ENCODE measurements at places on chromosomes 6 and 20.

DNA sequence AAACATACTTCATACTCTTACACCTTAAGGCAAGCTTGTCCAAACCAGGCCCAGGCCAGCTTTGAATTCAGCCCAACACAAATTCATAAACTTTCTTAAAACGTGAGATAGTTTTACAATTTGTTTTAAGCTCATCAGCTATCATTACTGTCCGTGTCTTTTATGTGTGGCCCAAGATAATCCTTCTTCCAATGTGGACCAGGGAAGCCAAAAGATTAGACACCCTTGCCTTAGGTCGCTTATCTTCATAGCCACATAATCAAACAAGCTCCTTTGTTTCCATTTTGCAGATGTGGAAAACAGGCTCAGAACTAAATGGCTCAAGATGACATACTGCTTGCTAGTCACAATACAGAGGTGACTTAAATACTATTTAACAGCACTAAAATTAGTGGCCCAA lies 6.0 kb downstream of the SALL4 start:
- no peak for DNase-seq

DNA sequence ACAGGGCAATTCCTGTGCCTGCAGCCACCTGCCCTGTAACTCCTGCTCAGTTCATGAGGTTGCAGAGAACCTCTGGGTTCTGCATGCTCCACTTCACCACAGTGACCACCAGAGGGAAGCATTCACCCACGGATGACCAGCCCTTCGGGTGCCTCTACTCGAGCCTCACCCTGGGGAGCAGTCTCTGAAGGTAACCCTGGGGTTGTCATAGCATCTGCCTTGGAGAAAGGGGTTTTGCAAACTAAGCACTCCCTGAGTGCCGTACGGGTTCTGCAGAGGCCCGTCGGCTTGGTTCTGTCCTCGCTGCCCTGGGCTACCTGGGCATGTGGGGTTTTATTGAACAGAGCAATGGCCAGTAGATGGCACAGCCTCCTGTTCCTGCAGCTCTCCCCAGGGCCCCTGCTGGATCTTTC lies 10.2 kb upstream of the CST5 start:
- DNase-seq, result peak; percentile 42

- DNase-seq, result no peak
These were observed 32.1 kb downstream of the SF3B5 start for GRCh38 chr6:144063246-144063743.

DNA sequence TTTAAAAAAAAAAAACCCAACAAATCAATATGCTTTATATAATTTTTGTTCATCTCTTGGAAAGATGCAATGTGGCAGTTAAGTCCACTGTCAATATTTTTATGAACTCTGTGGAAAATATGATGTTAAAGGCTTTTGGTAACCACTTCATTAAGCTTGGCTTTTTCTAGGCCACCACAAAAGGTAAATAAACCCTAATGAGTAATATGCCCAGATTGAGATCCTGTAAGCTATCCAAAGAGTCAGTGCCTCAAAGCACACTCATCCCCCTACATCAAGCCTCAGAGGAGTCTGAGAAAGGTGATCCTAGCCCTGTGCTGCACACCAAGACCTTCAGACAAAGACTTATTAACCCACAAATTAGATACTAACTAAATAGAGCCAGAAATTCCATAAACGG lies 121.1 kb downstream of the CDC5L start:
- no peak for DNase-seq
